ENCODE measurements at places on chromosomes 5 and 9.

DNA sequence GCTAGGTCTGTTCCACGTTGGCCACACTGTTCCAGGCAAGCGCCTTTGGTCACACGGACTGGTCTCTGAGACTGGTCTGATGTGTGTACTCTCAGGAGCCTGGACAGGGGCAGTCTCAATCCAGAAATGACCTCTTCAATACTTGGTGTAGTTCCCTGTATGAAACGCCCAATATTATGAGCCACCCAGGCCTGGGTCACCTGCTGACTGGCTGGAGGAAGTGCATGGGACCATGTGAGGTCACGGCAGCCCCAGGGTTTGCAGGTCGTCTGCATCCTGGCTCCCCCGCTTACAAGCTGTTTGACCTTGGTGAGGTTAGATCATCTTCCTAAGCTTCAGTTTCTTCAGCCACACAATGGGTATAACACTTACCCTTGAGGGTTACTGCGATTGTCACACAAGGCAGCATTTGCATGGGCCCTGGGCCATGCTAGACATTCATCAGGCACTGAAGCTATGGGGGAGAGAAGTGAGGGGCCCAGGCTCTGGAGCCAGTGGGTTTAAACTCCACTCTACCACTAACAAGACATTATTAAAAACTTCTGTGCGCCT is 5.2 kb upstream of the GRHPR start:
- no peak for DNase-seq

GRCh38 chr5:120098902-120099535 is 365.1 kb upstream of the PRR16 start:
- no peak for DNase-seq

DNA sequence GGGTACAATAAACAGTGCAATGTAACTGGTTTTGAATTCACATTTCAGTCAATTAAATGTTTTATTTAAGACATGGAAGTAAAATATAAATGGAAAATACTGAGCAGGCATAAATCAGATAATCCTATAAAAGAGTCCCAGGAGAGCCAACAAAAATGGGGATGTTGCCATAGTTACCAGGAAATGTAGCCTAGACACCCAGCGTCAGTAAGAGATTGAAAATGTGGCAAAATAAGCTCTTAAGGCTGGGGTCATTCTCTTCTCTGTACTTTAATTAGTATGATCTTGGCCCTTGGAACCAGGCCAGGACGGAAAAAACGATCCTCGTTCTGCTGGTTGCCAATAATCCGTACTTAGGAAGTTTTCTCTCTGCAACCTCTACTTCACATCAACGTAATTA is 18.9 kb upstream of the RASEF start:
- no peak for DNase-seq

GRCh38 chr5:33237471-33237870 is 203.3 kb upstream of the TARS1 start:
- no peak for DNase-seq

- no peak for DNase-seq
Measured at GRCh38 chr9:124448019-124448418, 2.2 kb upstream of the ADGRD2 start.

All from CD4-positive, alpha-beta T cell treated with Interleukin-17A for 1 hour (primary cell).